Airway epithelial cell (primary cell): ENCODE measurements at places on chromosomes 1 and 21. TPM values are rescaled to one million over a fixed set of nuclear protein-coding genes. Genes with fewer than 3 reads are reported as not detected.

The NEK7 gene
- total RNA-seq, result 26.2 and 38.1 TPM in 2 replicates

The ITLN1 gene
- total RNA-seq, result not detected in 2 replicates

The AMY1A gene
- total RNA-seq, result not detected in 2 replicates

The GNG12 gene
- 70.2 and 80.1 TPM in 2 replicates for total RNA-seq

The HMCN1 gene
- total RNA-seq, result 0.46 and 1.3 TPM in 2 replicates

The PTPRC gene
- not detected in 2 replicates for total RNA-seq

The GUCA2B gene
- not detected in 2 replicates for total RNA-seq

The LDLRAD1 gene
- total RNA-seq, result 0.35 and 0.42 TPM in 2 replicates

The RHD gene
- total RNA-seq, result not detected in 2 replicates

The TRAF3IP3 gene
- not detected in 2 replicates for total RNA-seq

The LCE3D gene
- 0.60 TPM in 1 of 2 replicates, not detected in the other for total RNA-seq

The FABP3 gene
- total RNA-seq, result 0.42 TPM in 1 of 2 replicates, not detected in the other

The SH3BGR gene
- total RNA-seq, result 0.63 and 1.7 TPM in 2 replicates

The SUSD4 gene
- 1.8 and 3.2 TPM in 2 replicates for total RNA-seq

The ESPN gene
- total RNA-seq, result 13.7 and 14.0 TPM in 2 replicates

The C8A gene
- total RNA-seq, result not detected in 2 replicates

The TGFB2 gene
- 1.2 and 2.4 TPM in 2 replicates for total RNA-seq

The WRAP73 gene
- 19.4 and 20.7 TPM in 2 replicates for total RNA-seq

The ARHGEF10L gene
- total RNA-seq, result 16.5 and 19.6 TPM in 2 replicates

The HSD11B1 gene
- total RNA-seq, result 0.79 and 1.6 TPM in 2 replicates
